Activated CD4-positive, alpha-beta T cell treated with anti-CD3 and anti-CD28 coated beads, Interleukin-2, Interleukin-4, amounts not matched to agents 100 ng/mL and 50 ng/mL, durations not matched to agents 16 hours and 8 hours (primary cell): ENCODE measurements at places on chromosomes 4 and X.
A peak's percentile ranks its signal among the peaks of the same experiment; 100 is the strongest.

DNA sequence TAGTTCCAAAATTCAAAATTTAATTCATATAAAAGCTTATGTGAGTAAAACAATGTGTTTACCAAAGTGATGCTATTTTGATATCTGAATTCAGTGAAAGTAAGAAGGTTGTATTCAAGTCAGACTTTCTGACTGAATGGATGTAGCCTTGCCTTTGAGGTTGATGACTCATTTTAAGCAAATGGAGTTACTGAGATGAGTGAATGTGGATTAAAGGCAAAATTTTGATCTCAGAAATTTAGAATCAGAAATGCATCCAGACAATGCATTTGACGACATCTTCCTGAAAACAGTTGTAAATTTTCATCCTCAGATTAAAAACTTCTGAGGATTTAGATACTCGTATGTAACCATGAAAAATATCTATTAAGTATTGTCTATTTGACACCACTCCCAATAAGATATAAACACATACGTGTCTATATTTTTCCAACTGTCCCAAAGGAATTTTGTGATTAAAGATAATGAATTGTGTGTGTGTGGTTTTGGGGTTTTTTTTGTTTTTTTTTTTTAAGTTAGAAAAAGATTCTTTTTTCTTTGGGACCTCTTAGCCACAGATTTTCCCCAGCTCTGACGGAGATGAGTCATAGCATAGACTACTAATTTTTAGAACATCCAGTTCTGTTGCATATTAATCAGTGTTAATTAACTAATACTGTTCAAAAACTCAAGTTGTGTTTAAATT, 34.4 kb downstream of the NFKB1 start:
- peak; percentile 83 for DNase-seq

- no peak for DNase-seq
Measured at GRCh38 chr4:71029504-71029903, 36.1 kb downstream of the DCK start.

GRCh38 chr4:177092807-177093206, 216.9 kb upstream of the NEIL3 start:
- DNase-seq = no peak

GRCh38 chrX:11944501-11944900, 186.5 kb downstream of the MSL3 start:
- peak; percentile 12 for DNase-seq

GRCh38 chrX:141879616-141880015, 24.1 kb upstream of the MAGEC1 start:
- DNase-seq = no peak

- no peak for DNase-seq
Measured at GRCh38 chr4:15964159-15964558, 1.2 kb upstream of the FGFBP2 start.

- DNase-seq = no peak
Measured at GRCh38 chr4:113675731-113676697, 85.5 kb downstream of the CAMK2D start.

DNA sequence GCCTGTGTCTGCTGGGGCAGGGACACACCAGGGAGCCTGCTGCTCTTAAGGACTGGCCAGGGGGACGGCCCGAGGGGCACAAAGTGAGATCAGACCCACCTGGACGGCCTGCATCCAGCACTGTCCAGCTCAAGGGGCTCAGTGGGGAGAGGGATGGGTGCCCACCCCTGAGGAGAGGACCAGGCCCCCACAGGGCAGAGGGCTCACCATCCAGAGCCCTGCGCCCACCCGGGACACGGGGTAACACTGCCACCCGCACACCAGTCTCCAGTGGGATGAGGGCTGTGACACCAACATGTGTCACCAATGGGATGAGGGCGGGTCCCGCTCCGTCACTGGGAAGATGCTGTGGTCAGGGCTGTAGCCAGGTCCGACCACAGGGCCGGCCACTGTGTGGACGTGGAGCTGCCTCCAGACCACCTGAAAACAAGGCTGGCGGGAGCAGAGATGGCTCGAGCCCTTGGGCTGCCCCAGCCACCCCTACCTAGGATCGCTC, 13.2 kb downstream of the DGKQ start:
- DNase-seq = no peak

DNA sequence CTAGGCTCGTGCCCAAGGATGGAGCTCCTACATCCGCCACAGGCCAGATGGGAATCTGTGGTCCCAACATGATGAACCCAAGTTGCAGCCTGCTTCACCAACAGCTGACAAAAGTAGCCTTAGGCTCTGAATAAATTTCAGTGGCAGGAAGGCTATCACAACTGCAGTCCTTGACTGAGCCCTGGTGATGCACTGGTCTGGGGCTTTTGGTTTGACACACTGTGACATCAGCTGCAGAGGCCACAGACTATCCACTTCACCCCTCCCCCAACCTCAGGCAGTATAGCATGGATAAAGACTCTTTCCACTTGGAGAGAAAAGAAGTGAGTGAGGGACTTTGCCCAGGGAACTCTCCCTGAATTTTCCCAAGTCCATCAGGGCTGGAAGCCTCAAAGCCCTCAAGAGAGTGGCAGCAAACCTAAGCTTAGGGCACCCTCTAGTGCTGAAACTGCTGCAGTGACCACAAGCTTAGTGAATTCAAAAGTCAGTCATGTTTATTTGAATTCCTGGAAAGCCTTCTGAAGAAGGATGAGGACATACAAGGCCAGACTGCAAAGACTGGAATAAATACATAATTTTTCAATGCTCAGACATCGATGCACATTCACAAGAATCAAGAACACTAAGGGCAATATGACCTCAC, 135.0 kb upstream of the TENT5D start:
- peak; percentile 26 for DNase-seq

DNA sequence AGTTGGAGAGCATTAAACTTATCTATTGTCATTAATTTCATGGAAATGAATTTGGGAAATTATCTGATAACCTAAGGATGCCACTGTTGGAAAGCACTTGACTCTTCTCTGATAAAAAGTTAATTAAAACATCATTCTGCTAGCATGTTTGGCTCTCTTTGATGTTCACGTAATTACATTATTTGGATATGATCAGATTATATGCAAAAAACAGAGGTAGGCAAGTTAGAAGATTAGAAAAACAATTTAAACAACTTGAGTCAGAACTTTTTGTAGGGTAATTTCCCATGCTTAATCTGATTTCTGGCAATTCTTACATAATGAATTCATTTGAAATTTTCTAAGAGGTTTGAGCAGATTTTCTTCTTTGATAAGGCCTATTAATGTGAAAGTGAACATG, 882.9 kb downstream of the TRAM1L1 start:
- DNase-seq = no peak

DNA sequence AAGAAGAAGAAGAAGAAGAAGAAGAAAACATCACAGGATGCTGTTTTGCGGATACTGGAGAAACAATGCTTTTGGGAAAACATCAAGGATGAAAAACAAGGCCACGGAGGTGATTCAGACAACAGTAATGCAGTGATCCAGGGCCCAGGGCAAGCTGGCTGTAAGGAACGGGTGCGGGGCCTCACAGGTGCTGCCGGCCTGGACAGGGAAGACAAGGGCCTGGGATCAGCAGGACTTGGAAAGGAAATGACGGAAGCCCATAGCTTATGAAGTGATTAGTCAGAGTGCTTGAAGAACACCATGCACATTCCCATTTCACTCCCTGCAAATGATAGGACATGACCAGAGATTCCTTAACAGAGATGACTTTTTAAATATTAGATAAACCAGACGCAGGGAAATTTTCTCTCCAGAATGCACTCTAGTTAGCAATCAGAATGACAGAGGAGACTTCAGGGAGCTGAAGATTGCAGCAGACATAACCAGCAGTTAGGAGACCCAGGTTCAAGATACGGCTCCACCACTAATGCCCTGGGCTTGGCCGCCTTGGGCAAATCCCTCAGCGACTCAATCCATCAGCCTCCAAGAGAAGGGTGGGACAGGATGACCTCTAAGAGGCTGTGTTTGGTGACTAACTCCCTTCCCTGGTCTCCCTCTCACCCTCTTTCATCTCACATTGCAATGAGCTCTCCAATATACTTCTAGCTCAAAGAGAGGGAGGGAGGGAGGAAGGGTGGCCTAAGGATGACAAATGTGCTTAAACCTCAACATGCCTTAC, 54.1 kb downstream of the APBB2 start:
- DNase-seq = no peak

- no peak for DNase-seq
Measured at GRCh38 chr4:109879081-109879480, 31.2 kb downstream of the LRIT3 start.

- DNase-seq = no peak
Measured at GRCh38 chr4:2359591-2360395, 58.7 kb downstream of the ZFYVE28 start.

DNA sequence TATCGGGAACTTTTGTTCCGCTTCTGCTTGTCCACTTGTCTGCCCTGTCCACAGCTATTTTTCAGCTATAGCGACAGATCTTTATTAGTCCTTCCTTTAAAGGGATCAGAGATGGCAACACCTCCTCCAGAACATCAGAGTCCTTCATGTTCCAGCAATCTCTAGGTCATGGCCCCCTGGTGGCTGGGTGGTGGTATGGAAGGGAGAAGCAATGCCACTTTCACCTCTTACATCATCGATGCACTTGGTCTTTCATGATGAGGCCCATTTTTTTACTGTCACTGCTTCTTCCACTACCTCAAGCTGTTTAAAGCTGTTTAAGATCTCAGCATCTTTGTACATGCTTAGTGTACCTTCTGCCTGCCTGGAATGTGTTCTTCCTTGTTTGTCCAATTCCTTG, 106.7 kb downstream of the ARHGAP6 start:
- peak; percentile 44 for DNase-seq

GRCh38 chr4:11189756-11190155, 238.9 kb downstream of the HS3ST1 start:
- DNase-seq = no peak

DNA sequence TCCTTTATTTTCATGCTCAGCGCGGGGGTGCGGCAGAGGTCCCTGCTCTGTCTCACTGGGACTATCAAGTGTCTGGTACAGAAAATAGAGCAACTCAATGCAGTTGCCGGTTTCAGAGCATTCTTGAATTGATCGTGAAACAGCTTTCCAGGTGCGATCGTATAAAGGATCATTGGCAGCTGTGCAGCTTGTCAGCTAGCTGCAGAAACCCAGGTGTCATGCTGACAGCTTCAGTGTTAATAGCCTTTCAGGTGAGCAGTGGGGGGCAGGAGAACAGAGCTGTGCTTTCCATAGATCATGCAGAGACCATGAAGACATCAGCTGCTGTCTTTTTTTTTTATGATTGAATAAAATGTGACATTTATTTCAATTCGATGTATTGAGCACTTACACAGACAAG, 583.9 kb downstream of the NLGN4X start:
- DNase-seq = no peak

DNA sequence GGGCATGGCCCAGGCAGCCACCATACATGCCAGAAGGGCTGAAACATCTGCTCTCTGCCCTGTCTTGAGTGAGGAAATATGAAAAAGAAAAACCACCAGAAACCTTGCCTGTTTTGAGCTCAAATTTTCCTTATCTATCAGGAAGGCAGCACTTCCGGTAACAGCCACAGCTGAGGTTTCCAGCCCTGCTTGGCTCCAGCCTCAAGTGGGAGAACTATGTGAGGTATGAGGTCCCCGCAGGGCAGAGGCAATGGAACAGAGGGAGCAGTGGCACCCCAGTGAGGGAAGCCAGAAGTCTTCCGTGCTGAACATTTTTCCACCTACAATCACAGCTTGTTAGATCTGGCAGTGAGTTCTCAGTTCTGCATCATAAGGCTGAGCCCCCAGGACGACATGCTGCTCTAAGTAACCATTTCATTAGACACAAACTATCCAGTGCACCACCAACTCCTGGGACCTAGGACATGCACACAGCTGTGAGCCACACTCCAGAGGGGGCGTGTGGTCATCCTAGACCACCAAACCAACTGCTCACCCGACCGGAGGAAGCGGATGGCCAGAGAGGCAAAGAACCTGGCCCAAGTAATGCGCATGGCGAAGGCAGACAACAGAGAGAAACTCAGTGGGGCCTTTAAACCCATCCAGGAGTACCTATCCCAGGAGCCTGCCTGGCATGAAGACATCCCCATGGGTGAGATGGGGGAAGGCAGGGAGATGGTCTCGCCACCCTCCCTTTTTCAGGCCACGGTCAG, 22.6 kb downstream of the WDR1 start:
- no peak for DNase-seq

- DNase-seq = no peak
Measured at GRCh38 chrX:78123190-78123589, 16.3 kb downstream of the TAF9B start.

GRCh38 chr4:113003841-113004240, 45.6 kb upstream of the ANK2 start:
- no peak for DNase-seq

- DNase-seq = no peak
Measured at GRCh38 chr4:80072228-80072743, 743 bp downstream of the ANTXR2 start.

DNA sequence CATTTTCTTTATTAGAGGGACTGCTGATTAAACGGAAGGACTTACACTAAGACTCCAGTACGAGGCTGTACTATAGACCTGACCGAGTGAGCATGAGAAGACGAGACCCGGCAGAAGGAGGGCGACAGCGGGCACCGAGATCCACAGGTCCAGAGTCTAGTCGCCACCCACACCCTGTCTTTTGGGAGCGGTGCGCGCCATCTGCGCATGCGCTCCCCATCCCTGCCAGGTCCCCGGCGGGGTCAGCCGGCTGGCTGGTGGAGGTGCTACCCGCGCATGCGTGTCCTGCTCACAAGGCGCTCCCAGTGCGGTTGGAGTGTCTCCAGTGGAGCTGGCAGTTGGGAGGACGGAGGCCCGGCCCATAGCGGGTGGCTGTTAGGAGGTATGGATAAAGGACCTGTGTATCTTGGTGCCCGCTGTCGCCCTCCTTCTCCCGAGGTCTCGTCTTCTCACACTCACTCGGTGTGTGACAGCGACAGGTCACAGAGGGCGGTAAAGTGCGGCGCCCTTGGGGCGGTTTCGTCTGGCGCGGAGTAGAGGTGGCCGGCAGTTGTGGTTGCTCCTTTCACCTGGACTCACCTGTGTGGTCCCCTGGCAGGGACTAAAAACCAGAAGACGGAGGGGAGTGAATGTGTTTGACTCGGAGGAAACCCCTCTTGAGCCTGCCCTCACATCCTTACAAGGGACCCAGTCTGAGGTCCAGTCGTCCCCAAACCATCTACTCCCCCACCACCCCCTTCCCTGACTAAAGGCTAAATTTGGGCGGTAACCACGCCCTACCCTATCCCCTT, 7.6 kb upstream of the HSD17B10 start:
- DNase-seq = peak; percentile 87

GRCh38 chr4:152398060-152398459, 137.8 kb downstream of the FBXW7 start:
- no peak for DNase-seq

GRCh38 chrX:16212436-16212835, 45.2 kb downstream of the MAGEB17 start:
- DNase-seq = no peak

GRCh38 chr4:148214529-148215166, 227.6 kb downstream of the NR3C2 start:
- no peak for DNase-seq

- no peak for DNase-seq
Measured at GRCh38 chr4:153641532-153641931, 42.5 kb upstream of the TLR2 start.

DNA sequence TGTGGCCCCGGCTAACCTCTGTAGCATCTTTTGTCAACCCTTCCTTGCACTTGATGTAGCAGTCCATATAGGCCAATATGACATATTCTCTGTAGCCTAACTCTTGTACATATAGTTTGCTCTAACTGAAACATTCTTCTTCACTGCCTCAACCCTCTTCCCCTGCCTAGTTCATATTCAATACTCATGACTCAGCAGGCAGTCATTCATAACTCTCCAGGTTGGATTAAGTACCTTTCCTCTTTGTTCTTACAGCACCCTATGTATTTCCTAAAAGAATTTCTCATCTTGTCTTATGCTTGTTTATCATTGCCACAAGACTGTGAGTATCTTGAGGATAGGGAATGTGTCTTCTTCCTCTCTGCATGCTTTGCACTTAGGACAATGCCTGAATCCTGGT, 76.9 kb downstream of the TMLHE start:
- no peak for DNase-seq
